Activated T-cell treated with anti-CD3 and anti-CD28 coated beads, Interleukin-2, amount 50 U/mL, for 72 hours (primary cell): ENCODE measurements at places on chromosomes 1 and 21.

- no peak for DNase-seq
Measured at GRCh38 chr1:240794046-240794843, 182.3 kb upstream of the GREM2 start.

GRCh38 chr21:19540287-19540686 lies 1136.7 kb upstream of the TMPRSS15 start:
- no peak for DNase-seq

DNA sequence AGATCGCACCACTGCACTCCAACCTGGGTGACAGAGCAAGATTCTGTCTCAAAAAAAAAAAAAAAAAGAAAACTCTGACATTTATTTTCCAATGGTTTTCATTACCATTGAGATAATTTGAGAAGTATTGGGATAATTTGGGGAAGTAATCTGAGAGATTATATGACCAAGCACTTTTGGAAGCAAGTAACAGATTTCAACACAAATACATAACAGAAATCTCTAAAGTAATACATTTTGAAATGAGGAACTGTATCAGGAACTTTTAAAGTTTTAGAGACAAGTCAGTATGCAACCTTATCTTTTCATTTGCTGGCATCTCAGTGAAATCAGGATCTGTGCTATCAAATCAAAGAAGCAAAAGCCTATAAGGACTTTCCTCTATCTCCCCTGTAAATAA lies 25.4 kb upstream of the SLC16A1 start:
- DNase-seq, result no peak

GRCh38 chr1:158324395-158324794 lies 6.9 kb downstream of the CD1B start:
- DNase-seq, result no peak

DNA sequence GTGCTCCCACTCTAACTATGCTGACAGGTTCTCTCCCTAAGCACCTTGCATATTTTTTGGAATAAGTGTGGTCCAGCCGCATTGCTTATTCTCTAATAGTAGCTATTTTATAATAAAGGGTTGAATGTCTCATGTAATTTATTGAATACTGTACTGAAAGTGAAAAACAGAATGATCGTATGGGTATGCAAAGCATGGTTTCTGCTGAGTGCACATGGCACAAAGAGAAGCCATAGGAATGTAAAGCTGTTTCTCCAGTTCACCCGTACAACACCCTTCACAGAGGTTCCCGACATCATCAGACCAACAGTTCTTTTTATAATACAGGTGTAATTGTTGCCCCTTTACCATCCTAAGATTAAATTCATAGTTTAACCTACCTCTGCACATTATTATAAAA lies 8.9 kb upstream of the HAO2 start:
- no peak for DNase-seq

DNA sequence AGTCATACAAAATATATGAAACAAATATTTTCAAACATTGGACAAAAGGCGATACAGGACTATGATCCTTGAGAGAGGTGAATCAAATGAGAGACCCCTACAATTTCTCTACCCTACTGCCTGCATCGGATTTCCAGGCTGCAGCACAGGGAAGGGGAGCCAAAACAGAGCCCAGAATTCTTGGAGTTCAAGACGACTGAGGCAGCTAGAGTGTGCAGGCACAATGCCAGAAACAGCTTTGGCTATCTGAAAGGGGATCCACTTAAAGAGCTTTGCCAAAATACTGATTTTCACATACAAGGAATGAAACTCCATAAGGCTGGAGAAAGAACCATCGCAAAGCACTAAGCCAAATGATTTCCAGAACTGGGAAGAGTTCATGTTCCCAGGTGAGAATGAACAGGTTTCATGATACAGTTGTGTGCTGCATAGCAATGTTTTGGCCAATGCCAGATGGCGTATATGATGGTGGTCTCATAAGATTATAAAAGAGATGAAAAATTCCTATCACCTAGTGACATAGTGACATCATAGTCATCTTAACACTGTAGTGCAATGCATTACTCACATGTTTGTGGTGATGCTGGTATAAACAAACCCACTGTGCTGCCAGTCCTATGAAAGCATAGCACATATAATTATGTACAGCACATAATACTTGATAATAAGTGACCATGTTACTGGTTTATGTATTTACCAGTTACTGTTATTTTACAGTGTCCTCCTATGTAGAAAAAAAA lies 77.5 kb downstream of the KCND3 start:
- no peak for DNase-seq

DNA sequence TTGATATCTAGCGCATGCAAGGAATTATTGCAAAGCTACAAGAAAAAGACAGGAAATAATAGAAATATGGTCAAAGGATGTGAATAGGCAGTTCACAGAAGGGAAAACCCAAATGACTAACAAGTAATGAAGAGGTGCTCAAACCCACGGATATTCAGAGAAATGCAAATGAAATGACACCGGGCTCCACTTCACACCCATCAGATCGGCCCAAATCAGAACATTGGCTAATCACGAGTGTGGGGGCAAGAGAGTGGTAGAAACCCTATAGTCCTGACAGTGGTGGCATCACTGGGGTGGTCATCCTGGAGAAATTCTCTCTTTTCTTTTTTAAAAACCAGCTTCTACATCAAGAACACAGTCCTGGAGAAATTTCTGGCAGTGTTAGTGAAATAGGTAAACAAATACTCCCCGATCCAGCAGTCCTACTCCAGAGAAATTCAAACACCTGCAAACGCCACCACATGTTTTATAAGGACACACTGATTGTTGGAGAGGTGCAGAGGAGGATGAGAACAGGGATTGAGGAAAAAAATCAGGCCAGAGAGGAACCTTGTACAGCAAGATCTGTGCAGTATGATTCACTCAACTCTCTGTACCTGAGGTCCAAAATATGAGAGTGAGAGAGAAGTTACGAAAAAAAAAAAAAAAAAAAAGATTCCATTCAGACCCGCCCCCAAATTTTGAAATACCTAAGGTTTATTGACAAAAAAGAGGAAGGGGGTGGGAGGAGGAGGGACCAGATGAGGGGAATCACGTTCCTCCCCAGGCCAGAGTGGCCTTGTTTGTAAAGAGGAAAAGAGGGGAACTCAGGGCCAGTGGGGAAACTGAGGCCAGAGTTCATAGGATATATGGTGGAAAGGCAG lies 9.2 kb upstream of the TNFRSF1B start:
- peak; percentile 61 for DNase-seq

GRCh38 chr1:243623841-243624240 lies 226.2 kb downstream of the AKT3 start:
- DNase-seq, result no peak

GRCh38 chr1:61123326-61123725 lies 41.0 kb downstream of the NFIA start:
- no peak for DNase-seq

DNA sequence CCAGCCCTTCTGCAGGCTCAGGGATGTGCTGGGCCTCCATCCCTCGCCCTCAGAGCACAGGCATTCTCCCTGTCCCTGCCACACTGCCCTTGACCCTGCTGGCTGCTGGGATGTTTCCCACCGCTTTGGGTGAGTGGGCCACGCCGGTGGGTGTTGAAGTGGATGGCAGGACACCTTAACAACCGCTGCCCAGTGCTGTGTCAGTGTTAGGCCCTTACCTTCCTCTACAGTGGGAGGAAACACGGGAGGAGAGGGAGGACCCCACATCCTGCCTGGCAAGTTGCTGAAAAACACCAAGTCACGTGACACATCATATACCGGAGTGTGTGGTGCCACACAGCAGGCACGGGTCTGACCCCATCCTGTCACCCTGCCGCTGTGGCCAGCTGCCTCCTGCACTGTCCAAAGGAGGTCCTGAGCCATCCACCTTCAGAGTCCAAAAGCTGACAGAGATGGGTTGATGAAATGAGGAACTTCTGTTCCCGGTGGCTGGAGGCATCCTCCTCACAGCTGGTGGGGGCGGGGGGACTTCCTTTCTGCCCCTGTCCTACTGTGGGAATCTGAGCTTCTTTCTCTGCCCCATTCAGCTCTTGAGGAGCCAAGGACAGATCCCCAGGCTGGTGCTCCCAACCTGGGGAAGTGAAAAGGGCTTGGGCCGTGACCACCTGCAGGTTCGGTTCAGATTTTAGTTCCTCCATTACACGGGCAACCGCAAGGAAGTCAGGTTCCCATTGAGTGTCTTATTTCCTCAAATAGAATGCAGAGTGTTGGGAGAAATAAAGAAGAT lies 3.2 kb upstream of the THEMIS2 start:
- DNase-seq, result peak; percentile 77

- DNase-seq, result no peak
Measured at GRCh38 chr1:228174482-228175315, 9.1 kb downstream of the IBA57 start.

DNA sequence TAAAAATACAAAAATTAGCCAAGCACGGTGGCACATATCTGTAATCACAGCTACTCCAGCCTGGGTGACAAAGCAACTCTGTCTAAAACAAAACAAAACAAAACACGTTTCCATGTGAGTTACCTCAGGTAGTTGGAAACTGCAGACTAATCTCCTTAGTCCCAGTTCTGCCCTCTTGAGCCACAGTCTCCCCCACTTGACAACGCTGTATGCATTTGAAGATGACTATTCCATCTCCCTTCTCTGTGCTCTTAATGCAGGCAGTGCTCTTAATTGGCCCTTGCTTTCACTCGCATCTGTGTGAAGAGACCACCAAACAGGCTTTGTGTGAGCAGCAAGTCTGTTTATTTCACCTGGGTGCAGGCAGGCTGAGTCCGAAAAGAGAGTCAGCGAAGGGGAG lies 19.6 kb upstream of the DHCR24 start:
- no peak for DNase-seq

GRCh38 chr1:172663732-172664131 lies 4.8 kb downstream of the FASLG start:
- DNase-seq, result no peak

GRCh38 chr21:18387994-18388393 lies 15.6 kb downstream of the TMPRSS15 start:
- DNase-seq, result no peak

GRCh38 chr21:24220446-24220845 lies 1386.8 kb downstream of the MRPL39 start:
- DNase-seq, result no peak

DNA sequence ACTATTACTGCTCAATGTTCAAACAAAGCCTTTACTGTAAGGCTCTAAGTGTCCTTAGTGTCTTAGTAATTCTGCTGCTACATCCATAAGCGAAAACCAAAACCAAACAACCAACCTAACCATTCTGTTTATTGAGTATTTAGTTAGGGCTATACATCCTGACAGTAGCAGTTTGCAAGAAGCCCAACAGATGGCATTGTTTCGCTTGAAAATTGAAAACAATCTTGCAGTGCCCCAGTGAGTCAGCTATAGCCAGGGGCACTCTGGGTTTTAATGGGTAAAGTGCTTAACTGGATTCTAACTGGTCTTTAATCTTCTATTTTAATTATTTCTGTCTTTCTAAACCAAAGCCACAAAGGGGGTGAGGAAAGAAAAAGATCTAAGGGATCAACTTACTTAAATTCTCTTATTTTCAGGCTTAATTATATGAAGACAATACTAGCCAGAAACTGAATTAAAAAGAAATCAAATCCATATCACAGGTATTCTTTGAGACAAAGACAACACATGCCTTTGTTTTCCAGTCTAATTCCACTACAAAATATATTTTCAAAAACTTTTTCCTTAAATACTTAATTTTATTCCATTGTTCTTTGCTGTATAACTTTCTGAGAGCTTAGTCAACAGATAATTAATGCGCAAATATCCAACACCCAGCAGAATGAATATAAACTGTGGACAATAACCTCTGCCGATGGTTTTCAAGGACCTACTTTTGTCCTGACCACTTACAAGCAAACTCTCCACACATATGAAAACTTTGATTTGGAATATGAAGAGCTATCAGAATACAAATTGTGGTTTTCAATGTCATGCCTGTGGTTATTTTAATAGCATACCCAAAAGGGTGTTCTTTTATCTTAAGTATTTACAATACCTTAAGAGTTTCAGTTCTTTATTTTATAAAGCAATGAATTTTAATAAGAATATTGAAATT lies 15.2 kb downstream of the POGZ start:
- DNase-seq, result peak; percentile 69

- DNase-seq, result peak; percentile 71
Measured at GRCh38 chr1:155003766-155004351, 1.3 kb downstream of the ZBTB7B start.

GRCh38 chr1:96361961-96362360 lies 359.6 kb upstream of the PTBP2 start:
- DNase-seq, result no peak

GRCh38 chr21:41813226-41813625 lies 46.4 kb upstream of the RIPK4 start:
- DNase-seq, result no peak

GRCh38 chr1:158649052-158649451 lies 37.5 kb downstream of the SPTA1 start:
- DNase-seq, result no peak

- no peak for DNase-seq
Measured at GRCh38 chr1:44643721-44644334, 30.5 kb downstream of the TMEM53 start.

DNA sequence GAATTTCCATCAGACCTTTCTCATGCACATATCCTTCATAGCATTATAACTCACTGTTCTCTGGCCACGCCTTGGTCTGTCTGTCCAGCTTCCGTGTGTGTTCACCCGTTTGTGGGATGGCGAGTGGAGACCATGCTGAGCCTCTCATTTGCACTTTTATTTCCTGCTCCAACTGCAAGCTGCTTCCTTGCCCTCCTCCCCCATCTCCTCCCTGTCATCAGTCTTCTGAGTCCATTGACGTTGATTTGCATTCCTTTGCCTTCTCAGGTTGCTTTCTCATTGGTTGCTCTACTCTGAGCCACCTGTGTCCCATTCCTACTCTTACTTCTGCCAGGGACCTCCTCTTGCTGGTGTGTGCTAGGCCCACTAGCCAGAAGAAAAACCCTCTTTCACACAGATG lies 146.4 kb downstream of the NOS1AP start:
- DNase-seq, result no peak

DNA sequence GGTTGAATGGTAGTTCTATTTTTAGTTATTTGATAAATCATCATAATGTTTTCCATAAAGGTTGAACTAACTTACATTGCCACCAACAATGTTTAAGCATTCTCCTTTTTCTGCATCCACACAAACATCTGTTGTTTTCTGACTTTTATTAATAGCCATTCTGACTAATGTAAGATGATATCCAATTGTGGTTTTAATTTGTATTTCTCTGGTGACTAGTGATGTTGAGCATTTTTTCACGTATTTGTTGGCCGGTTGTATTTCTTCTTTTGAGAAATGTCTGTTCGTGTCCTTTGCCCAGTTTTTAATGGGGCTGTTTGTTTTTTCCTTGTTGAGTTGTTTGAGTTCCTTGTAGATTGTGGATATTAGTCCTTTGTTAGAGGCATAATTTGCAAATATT lies 24.6 kb upstream of the SLC35F3 start:
- DNase-seq, result no peak
